ENCODE measurements at places on chromosomes 1 and 21. TPM values are rescaled to one million over a fixed set of nuclear protein-coding genes. Genes with fewer than 3 reads are reported as not detected.

DNA sequence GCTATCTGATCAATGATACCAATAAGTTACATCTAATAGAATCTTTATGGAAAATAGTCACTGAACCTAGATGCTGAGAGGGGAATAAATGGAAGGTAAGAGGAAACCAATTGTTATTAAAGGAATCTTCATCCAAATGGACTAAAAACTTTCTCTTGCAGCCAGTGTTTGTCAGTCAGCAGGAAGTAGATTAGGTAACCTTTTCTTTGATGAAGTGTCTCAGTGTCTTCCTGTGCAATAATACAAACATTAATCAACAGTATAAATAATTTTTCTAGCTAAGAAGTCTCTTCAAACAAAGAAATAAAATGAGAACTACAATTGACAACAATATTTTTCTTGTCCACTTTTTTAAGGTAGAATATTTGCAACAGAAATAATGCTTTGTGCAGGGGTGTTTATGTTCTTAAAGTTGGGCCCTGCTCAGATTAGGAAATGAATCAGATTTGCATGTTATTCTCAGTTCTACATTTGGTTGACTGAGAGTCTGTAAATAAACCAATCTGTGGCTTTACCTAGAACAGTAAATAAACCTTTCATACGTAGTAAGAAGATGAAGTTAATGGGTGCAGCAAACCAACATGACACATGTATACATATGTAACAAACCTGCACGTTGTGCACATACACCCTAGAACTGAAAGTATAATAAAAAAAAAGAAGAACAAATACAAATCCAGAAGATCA is 391.4 kb downstream of the MRPL39 start:
- no peak for DNase-seq

GRCh38 chr21:43717967-43718871 is 710 bp upstream of the PDXK start:
- no peak for DNase-seq

DNA sequence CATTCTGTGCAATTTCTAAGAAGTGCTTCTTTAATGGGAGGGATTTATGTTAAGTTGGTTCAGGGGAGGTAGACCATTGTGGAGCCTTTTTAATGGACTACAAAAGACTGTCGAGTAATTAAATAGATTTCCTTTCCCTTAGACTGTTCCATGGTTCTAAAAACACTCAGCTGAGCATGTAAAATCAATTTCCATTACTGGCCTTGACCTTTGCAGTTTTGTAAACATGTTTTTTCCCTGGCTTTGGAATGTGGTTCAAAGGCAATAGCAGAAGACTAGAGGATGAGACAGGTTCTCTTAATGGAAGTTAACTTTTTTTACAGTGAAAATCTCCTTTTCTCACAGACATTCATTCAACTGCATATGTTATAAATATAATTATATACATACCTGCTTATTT is 37.6 kb upstream of the BTG3 start:
- no peak for DNase-seq

- DNase-seq, result no peak
These were observed 65.8 kb upstream of the ATF3 start for GRCh38 chr1:212542761-212543187.

DNA sequence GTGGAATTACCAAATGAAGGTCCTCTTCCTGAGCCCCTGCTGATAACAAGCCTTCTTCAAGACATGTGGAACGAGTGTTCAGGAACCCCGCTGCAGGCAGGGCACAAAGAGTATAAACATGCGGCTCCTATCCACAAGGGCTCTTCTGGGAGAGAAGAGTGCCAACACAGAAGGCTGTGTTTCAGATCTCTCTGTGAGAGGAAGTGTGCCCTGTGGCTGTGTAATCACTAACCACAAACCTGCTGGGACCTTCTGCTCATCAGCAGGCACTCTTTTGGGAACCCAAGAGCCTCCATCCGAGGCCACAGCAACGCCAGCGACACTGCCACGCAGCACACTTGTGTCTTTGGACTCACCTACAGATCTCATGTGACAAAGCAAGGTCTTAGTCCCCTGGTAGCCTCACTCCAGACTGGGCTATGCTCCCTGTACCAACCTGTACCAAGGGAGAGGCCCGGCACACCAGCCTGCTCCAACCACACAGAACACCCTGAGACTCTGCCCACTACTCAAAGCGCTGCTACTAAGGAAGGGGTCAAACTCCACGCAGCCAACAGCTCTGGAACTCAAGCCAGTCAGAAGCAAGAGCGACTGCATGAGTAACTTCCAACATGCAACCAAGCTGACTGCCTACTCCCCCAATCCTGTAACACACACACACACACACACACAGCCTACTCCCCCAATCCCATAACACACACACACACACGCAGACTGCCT is 7.8 kb downstream of the PTTG1IP start:
- DNase-seq, result no peak

GRCh38 chr1:192161976-192162375 is 3.7 kb downstream of the RGS18 start:
- DNase-seq, result no peak

- DNase-seq, result no peak
These were observed 9.7 kb downstream of the MAPKAPK2 start for GRCh38 chr1:206694171-206695124.

DNA sequence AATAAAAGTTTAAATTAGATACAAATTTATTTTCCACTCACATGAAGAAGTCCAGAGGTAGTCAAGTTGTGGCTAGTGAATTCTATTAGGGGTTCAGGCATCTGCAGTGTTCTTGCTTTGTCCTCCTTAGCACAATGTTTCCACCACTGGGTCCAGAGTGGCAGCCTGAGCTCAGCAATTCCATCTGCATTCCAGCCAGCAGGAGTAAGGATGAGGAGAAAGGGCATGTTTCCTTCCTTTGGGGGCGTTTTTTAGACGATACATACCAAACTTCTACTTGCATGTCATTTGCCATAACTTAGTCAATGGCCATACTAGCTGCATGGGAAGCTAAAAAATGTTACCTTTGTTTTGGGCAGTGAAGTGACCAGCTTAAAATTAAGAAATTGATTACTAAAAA is 98.5 kb upstream of the VANGL1 start:
- no peak for DNase-seq

- no peak for DNase-seq
These were observed 22.6 kb downstream of the AK4 start for GRCh38 chr1:65170511-65171142.

DNA sequence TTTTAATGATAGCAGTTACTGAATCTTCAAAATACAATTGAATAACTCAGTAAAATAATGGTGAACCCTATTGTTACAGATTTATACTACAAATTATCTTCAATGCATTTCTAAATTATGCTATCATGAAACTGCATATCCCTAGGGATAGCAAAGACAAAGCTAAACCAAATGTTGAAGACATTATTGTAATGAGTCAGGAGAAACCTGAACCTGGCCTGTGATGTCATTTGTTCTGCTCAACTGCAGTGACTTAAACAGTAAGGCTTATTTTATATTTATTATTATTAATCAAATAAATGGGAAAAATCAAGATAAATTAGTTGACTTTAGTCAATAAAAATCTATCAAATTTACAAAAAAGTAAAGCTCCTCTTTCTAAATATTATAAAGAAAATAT is 100.3 kb downstream of the UCHL5 start:
- no peak for DNase-seq

- DNase-seq, result no peak
These were observed 26.8 kb downstream of the CCN1 start for GRCh38 chr1:85607126-85607920.

Gene TMEM54
- 27.7 TPM for total RNA-seq

Gene SFN
- not detected for total RNA-seq

DNA sequence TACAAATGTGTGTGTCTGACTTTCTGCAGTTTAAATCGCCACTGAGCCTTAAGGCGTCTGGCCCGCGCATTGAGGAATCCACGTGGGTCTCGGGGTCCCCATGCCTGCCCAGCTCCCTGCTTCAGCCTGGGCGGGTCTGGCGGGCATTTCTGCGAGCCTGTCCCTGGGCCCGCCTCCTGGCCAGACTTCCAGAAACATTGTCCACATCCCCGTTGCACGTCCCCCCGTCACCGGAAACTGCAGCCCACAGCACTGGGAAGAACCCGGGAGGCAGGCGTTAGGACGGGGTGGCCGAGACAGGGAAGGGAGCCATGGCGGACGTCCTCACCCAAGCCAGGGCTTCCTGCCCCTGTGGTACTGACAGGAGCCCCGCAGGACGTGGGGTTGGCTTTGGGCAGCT is 113.1 kb upstream of the COL6A1 start:
- no peak for DNase-seq

DNA sequence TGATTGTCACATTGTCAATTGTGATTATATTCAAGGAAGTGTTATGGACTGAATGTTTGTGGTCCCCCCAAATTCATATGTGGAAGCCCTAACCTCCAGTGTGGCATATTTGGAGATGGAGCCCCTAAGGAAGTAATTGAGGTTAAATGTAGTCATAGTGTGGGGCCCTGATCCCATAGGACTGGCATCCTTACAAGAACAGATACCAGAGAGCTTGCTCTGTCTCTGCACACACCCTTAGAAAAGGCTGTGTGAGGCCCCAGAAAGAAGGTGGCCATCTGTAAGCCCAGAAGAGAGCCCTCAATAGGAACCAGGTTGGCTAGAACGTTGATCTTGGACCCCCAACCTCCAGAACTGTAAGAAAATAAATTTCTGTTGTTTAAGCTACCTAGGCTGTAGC is 28.1 kb downstream of the VANGL1 start:
- DNase-seq, result no peak

DNA sequence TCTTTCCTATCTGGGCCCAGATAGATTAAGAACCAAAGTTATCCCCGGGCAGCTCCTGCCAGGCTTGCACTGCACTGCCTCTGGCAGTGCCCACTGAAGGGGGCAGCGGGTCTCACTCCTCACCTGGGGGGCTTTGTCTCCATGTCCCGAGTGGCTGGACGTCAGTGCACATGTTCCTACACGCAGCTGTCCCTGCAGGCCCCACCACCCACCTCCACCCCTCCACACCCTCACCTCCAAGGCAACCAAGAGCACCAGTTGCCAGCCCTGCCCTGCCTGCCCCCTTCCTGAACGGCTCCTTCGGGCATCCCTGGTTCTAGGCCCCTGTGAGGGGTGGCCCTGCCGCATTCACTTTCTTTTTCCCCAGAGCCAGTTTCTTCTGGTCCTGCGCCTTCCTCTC is 147.2 kb downstream of the PEX14 start:
- DNase-seq, result no peak

- DNase-seq, result no peak
These were observed 5.6 kb downstream of the KIFAP3 start for GRCh38 chr1:170068923-170069322.

Gene ARHGEF10L
- total RNA-seq, result 59.0 TPM

- no peak for DNase-seq
These were observed 3.0 kb upstream of the SESN2 start for GRCh38 chr1:28256197-28256827.

- no peak for DNase-seq
These were observed 4.5 kb downstream of the PEF1 start for GRCh38 chr1:31640179-31640578.

DNA sequence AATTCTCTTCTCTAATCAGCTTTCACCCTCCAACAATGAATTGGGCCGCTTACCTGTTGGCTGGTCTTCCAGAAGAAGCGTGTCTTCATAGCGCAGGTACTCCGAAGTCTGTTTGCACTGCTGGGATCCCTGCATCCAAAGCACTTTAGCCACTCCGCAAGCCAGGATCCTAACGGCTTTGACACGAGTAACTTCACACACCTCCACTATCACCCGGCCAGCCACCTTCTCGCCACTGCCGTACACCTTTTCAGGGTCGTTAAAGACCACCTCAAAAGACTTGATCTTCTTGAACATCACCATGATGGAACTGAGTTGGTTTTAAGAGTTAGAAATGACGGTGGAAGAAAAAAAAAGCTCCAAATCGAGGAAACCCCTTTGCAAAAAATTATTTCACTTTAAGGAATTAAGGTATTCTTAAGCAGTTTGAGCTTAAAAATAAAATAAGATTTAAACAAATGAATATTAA is 381 bp downstream of the TXNIP start:
- DNase-seq, result no peak

DNA sequence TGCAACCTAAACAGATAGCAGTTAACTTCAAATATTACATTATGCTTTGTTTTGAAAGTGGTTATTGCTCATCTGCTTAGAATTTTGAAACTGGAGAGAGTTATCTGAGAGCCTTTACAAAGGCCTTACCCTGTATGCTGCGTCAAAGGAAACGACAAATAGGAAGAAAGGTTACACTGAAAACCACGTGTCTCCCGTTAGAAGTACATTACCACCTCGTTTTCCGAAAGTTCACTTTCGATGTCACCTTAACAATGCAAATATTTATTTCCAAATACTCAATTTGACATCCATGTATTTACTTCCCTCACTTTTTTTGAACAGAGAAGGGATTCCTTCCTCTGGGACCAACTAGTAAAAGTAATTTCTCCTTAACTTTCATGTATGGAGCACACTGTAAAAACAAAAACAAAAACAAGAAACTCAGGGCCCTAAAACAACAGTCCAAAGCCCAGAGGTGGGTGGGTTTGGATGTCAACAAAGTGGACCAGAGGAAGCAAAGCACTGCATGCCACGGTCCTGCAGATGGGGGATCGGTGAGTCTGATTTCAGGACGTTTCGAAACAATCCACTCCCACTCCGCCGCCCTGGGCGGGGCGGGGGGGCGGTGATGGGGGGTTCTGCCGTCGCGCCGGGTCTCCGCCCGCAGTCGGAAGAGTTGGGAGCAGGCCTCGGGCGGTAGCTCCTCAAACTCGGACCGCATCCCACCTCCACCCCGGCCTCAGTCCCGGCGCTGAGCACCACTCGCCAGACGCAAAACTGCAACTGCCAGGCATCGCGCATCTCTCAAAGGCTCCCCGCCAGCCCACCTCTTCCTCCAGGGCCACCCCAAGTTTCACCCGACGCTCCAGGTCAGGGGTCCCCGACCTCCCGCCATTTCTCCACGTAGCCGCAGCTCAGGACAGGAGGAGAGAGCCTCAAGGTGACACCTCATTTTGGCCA is 841 bp downstream of the ADSS2 start:
- DNase-seq, result no peak

DNA sequence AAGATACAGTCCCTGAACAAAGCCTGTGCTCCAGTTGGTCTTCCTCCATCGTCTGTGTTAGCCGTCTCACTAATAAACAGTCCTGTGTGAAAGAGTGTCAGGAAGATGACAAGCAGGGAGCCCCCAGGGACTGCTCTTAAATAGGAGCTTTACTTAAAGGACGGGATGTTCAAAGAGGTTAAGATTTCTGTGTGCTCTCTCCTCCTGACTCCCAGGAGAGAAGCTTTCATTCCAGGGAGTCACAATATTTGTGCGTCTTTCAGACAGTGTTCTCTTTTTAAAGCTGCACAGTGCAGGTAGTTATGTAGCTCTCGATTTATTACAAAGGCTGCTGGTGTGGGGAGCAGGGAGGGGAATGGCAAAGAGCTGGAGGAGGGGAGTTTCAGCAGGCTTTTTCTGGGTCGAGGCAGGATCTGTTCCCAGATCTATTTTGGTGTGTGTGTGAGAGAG is 43.5 kb downstream of the STYXL2 start:
- DNase-seq, result no peak

- DNase-seq, result no peak
These were observed 213.4 kb downstream of the APP start for GRCh38 chr21:25956993-25957714.

GRCh38 chr21:41762753-41763152 is 4.1 kb downstream of the RIPK4 start:
- DNase-seq, result no peak

Gene KIAA0040
- 83.4 TPM for total RNA-seq

Gene RHEX
- total RNA-seq, result 2.0 TPM

GRCh38 chr1:43963006-43963405 is 6.8 kb upstream of the DPH2 start:
- DNase-seq, result no peak

- no peak for DNase-seq
These were observed 12.6 kb downstream of the METTL13 start for GRCh38 chr1:171794085-171794484.
